ENCODE measurements at places on chromosomes 1 and 21.

GRCh38 chr1:39127513-39127912, 77.0 kb upstream of the MACF1 start:
- no peak for DNase-seq

DNA sequence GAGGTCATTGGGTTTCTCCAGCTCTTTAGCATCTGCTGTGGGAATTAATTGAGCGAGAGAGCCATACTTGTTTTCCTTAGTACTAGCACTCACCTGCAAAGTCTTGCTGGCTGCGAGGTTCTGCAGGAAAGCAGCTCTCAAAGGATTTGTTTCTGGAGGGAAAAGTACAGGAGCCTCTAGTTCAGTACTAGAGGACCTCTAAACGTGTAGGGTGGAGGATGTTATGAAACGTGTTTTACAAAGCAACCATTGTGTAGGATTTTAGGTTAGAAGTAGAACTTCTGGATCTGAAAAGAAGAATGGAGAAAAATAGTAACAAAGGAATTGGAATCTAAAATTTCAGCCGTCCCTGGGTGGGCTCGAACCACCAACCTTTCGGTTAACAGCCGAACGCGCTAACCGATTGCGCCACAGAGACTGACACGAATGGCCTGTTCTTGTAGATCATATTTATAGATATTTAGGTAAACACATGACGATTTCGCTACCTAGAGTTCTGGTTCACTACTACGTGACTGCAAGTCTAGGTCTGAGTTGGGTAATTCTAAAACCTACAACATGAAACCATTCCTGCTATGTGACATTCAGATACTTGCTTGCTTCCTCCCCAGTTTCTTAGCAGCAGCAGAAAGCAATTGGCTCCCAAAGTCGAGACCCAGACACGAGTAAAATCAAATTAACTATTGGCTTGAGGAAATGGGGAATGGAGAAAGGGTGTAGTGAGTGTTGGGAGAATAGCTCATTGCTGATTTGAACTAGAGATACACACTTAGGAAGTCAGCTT, 60.2 kb upstream of the CFAP126 start:
- no peak for DNase-seq

DNA sequence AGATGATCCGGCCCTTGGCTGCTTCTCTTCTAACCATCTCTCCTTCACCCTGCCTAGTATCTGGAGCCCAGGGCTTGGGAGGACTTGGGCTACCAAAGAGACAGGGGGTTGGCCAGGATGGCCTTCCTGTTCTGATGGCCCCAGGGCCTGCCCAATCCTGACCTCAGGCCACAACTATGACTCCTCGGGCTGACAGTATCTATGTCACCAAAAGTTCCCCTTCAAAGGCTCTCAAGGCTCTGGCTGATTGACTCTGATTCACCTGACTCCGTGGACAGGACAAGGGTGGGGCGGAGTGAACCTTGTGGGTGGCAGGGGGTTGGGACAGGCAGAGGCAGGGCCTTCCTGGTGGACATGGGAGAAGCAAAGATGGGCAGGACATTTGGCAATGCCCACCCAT, 12.7 kb downstream of the MEF2D start:
- no peak for DNase-seq

- DNase-seq, result no peak
Measured at GRCh38 chr1:64928325-64928724, 38.0 kb downstream of the JAK1 start.

DNA sequence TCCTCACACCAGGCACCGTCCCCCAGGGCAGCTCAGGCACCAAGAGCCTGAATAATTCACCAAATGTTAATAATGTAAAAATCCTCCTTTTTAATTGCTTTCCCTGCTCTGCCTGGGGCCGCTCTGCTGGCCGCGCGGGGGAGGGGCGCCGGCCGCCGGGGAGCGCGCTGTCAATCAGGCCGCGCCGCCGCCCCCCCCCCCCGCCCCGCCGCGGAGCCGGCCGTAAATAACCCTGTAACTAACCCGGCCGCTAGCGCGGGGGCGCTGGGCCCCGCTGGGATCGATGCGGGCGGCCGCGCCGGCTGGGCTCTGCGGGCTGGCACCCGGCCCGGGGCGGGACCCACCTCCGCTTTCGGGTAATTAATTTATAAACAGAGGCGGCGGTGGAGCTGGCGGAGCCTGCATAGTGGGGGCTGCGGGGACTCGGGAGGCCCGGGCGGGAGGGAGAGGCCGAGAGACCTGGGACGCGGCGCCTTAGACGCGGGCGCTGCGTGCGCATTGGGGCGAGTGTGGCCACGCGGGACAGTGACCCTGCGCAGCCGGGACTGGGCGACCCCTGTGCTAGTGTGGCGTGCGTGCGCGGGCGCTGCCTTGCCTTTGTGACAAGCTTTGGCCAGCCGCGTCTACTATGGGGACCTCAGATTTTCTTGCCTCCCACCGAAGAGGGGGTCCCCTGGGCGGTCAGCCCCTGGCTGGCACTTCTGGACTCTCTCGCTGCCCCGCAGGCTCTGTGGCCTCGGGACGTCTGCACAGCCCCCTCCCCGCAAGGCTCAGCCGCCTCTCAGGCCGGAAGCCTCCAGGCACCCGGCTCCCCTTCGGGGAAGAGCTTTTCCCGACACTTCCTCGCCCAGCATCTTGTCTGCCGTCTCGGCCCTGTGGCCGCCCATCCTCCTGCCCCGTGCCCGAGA, 16.6 kb downstream of the SAMD11 start:
- DNase-seq, result peak; percentile 49

DNA sequence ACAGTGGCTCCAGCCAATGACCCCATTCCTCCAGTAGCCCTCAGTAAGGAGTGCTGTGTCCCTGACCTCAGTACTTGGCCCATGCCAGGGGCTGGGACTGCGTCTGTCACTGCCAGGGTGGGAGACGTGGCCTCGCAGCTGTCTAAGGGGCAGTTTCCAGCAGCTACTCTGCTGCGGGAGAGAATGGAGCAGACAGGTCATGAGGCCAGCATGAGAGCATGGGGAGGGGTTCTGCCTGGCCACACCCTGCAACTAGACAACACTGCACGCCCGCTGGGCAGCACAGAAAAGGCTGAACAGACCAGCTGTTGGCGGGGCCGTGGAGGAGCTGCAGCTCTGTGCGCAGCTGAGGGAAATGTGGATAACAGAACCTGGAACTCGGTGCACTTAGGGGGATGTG, 91.6 kb upstream of the COL6A1 start:
- DNase-seq, result no peak

DNA sequence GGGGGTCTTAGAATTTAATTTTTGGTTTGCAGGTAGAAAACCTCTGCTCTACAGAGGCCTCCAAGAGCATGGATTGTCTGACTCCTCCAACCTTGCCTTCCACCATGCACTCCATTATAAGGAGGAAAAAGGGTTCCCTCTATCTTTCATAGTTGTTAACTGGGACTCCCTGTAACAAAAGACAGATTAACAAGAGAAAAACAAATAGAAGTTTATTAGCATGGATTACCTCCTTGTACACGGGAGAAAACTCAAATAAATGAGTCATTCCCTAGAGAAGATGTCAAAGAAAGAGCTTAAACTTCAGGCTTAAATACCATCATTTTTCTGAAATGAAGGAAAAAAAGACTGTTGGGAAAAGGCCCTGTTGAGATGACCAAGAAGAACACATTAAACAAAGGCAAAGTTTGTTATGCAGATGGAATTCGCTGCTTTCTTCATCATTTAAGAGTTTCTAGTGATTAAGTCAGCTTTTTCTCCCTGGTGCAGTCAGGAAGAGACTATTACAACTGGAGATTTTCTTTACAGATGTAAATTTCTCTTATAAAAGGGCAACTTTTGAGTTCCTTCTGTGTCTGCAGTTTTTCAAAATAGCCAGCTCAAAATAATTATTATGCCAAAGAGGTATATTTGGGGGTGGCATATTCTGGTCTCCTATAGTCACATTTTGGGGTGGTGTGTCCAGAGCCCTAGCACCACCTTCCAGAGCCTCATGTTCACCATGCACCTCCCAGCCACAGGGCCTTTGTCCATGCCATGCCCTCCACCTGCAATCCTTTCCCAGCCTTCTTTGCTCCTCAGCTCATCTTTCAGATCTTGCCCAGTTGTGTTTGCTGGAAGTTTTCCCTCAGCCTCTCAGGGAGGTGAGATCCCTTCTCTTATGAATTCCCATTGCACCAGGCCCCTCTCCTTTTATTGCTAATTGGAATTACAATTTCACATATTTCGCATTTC, 63.1 kb upstream of the KLHDC7A start:
- no peak for DNase-seq

DNA sequence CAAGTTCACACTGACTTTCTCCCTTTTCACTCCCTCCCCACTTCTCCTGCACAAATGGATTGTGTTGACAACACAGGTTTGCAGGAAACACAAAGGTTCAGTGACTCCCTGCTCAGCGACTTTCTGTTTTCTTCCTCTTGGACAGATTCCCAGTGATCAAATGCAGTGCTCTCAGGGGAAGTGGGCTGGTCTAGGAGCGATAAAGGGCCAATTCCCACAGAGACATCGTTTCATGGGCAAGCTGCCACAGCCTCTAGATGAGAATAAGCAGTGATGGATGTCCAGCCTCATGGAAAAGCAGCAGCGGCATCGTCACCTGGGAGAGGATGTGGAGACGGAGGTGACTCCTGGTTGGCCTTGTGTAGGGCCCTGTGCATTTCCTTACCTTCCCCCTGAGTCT, 30.6 kb downstream of the FYB2 start:
- DNase-seq, result no peak

- no peak for DNase-seq
Measured at GRCh38 chr1:159826441-159827101, at the start of gene SLAMF8. Gene SLAMF8 (plus strand): TSS chr1:159826873. CDS start chr1:159826899, 26 bp downstream.

GRCh38 chr1:44689447-44689765, 14.9 kb downstream of the ARMH1 start:
- no peak for DNase-seq

GRCh38 chr1:108817016-108817415, 39.9 kb downstream of the AKNAD1 start:
- no peak for DNase-seq

DNA sequence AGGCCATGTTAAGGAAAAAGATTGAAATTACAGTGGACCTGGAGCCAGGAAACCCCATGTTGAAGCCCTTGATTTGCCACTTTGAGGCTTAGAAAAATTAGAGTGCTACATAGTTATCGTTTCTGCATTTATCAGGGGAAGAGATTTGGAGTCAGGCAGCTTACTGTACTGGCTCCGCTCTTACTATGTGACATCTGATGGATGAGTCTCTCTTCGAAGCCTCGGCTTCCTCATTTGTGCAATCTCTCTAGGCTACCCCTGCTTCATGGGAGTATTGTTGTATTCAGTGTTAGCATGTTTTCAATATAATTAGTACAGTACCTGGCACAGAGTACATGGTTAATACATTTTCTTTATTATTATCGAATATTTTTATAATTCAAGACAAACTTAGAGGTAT, 480.4 kb upstream of the USP24 start:
- no peak for DNase-seq

GRCh38 chr1:236514703-236515442, 8.9 kb upstream of the LGALS8 start:
- DNase-seq, result no peak

GRCh38 chr1:78622548-78622947, 2.3 kb downstream of the IFI44L start:
- no peak for DNase-seq

DNA sequence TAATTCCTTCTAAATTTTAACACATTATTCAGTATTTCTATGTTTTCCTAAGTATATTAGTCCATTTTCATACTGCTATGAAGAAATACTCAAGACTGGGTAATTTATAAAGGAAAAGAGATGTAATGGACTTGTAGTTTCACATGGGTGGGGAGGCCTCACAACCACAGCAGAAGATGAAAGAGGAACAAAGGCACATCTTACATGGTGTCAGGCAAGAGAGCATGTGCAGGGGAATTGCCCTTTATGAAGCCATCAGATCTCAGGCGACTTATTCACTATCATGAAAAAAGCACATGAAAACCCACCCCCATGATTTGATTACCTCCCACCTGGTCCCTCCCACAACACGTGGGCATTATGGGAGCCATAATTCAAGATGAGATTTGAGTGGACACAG, 15.6 kb downstream of the GBP5 start:
- no peak for DNase-seq

Measured in stimulated activated naive CD4-positive, alpha-beta T cell (primary cell).